Stimulated activated memory B cell treated with anti-CD40 and anti-IgM and Interleukin-4, amounts not matched to agents 10 μg/mL and 1 μg/mL and 100 μg/mL, for 72 hours (primary cell): ENCODE measurements at places on chromosomes 11 and 22.

GRCh38 chr11:65822776-65823528 lies 10.8 kb upstream of the SNX32 start:
- no peak for ATAC-seq

- no peak for ATAC-seq
Measured at GRCh38 chr11:57116654-57117053, 65.1 kb upstream of the LRRC55 start.

GRCh38 chr11:15268598-15268997 lies 153.9 kb downstream of the INSC start:
- no peak for ATAC-seq

GRCh38 chr11:66851239-66851596 lies 5.6 kb upstream of the LRFN4 start:
- no peak for ATAC-seq

DNA sequence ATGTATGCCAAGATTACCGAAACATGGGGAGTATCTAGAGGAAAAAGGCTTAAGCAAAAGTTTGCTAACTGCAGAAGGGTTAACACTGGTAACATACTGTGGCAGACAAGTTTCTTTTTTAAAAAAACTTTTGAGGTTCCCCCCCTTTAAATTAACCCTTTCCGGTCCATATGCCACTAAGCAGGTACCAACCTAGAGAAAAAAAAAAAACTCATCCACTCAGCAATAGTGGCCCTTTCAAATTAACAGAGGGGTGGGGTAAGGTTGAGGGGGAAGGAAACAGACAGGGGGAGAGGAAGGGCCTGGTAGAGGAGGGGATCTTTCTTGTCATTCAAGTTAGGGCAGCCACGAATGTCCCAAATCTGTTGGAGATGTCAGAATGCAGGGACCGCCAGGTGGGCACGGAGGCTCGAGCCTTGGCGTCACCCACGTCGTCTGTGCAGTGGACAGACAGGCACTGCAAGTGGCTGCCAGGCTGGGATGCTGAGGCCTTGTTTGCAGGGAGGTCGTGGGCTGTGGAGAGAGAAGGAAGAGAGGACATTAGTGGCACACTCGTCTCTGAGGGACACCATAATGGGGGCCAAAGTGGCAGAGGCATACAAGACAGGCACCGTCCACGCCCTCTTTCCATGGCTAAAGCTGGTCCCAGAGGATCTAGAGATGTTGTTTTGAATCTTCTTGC lies 50.8 kb downstream of the MN1 start:
- no peak for ATAC-seq

DNA sequence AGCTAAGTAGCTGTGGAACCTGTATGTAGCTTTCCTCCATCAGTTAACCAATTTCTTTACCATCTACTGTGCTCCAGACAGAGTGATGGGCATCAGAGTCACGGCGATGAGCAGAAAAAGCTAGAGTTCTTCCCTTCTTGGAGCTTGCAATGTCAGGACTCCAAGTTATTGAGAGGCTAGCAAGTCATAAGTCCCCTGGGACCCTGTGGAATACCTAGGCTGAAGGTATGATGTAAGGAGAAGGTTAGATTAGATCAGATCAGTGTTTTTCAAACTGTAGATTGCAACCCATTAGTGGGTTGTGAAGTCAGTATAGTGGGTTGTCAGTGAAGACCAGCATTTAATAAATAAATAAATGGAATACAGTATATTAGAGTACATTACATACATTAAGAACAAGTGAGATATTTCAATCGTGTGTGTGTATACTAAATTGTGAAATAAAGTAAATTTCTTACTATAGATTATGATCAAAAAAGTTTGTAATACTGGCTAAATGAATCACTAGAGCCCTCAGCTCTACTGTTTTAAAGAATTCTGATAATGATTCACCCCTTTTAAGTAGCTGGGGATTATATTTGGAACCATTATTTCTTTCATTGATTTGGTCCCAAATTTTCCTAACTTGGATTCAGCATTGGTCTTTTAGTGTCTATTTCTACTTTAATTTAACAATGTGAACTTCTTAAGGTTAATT lies 52.3 kb downstream of the RASSF10 start:
- no peak for ATAC-seq
